ENCODE measurements at places on chromosomes 3 and 15.

GRCh38 chr15:40397688-40398412, 7.7 kb upstream of the IVD start:
- DNase-seq: no peak

DNA sequence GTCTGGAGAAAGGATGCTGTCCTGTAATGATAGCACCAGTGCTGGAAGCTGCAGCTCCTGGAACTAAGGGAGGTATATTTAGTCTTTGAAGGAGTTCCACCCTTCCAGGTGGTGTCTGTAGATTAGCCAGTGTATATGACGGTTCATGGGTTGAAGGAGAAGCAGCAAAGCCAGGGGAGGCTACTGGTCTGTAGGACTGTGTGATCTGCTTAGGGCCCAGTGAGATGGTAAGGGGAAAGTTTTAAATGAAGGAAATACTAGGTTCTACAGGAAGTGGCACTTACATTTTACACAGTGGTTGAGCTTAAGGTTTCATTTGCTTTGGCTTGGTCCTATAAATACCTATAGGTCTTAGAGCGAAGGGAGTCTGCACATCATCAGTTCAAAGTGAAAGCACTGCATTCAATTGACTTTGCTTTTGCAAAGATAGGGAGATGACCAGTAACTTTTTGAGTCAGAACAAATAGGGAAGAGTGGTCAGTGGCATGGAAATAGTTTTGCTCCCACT, 5.6 kb downstream of the SLC25A38 start:
- no peak for DNase-seq

- DNase-seq: peak; percentile 2
Observed at GRCh38 chr15:71691458-71692417, 118.6 kb upstream of the NR2E3 start.

DNA sequence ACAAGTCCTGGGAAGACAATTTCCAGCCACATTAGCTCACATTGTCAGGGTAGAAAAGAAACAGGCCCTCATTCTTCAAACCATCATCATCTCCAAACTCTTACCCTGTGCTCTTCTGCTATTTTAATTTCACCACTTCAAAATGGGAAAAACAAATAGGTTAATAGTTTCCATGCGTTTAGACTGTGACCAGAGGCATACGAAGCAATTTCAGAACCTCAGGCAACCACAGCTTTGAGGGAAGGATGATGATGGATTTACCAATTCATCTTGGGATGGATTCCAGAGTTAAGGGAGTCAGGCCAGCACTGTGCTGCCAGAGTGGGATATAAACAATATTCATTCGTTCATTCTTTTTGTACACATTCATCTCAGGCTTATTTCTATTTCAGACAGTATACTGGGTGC, 307.8 kb upstream of the TPRG1 start:
- DNase-seq: no peak

DNA sequence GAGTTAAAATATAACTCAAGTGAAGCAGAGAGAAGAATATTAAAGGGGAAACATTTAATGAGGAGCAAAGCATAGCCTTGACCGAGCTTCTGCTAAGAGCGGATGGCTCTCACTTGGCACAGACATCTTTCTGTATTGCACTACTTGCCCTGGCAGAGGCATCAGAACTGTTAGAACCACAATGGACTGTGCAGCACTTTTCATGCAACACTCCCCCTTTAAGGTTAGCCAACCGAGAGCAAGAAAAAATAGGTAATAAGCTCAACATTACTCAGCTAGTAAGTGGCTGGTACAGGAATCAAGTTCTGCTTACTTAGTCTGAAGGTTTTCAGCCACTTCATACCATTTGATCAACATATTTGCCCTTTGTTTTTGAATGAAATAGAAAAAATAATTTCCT, 33.7 kb downstream of the CRTC3 start:
- no peak for DNase-seq

- no peak for DNase-seq
Observed at GRCh38 chr3:152786977-152787681, 47.8 kb upstream of the P2RY1 start.

GRCh38 chr15:55738715-55739114, 4.2 kb downstream of the PRTG start:
- no peak for DNase-seq

DNA sequence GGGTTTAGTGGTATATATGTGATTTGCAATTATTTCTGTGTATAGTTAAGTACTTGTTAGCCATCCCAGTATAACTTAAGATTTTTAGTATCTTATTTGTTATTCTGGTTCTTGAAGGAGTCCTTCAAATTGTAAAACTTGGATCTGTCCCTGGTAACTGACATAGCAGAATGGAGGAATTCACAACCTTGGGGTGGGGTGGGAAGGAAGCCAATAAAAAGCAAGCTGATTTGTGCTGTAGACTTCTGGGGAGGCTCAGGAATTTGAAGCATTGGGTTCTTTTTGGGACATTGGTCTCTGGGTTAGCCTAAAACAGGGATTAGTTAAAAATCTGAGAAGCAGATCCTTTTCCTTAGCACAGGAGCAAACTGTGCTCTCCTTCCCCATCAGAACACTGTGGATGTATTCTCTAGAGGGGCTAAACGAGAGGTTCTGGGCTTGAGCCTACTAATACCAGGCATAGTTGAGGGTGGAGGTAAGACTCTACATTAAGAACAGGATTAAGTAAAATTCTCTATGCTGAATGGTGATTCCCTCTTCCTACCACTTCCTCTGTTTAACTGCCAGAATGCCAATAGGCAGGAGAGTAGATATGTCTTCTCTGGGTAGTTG, 42.2 kb downstream of the GMPS start:
- DNase-seq: no peak

DNA sequence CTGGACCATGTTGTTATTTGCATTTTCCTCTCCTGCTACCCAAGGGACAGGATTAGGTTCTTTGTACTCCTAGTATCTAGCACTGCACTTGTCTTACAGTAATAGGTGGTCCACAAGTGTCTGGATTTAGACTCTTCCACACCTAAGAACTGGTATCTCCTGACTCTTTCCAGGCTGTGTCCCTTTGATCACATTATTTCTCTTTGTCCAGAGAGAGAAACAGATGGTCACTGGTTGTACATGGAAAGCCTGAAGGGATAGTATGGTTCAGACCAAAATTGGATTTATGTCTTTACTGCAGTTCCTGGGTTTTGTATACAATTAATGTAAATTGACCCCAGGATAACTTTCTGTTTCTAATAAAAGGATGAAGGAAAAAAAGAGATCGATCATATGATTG, 64.0 kb downstream of the PDE8A start:
- no peak for DNase-seq

DNA sequence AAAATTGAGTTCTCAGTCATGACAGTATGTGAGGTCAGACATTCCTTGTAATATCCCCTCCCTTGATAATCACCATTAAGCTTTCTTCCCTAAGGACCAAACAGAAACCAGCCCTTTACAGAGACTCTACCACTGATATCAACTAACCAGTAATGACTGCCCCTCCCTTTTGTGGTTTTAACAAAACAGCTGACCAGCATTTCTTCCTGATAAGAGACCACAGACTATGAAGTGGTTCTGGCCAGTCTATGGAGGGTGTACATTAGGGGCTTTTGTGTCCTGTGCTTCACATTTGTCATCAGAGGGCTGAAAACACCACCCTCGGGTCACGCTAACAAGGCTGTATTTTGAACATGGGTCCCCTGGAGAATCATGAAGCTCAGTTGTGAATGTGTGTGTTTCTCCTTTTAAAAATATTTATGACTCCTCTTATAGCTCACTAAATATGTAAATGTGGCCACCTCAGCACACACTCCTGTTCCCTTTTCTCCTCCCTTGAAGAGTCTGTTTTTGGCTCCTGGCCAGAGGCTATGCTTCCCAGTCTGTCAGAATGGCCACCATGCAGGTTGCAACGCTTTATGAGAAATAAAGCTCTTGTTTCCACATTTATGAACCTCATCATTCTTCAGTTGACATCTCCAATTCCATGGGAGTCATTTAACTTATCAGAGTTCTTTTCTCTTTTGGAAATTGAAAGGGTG, 239.3 kb downstream of the CPNE4 start:
- DNase-seq: no peak

DNA sequence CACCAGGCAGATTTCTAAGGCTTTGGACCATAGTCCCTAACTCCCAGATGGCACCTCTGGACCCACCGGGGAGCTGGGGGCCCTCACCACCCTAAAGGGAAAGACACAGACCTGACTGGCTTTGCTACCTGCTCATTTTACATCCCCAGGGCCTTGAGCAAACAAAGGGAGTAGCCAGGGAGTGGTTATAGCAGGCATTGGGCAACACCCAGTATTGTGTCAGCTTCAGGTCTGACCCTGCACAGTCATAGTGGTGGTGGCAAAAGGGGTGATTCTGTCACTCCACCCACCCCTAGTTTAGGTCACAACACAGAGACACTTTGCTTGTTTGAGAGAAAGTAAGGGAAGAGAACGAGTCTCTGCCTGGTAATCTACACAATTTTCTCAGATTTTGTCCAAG, 352.5 kb downstream of the DIPK2A start:
- no peak for DNase-seq

DNA sequence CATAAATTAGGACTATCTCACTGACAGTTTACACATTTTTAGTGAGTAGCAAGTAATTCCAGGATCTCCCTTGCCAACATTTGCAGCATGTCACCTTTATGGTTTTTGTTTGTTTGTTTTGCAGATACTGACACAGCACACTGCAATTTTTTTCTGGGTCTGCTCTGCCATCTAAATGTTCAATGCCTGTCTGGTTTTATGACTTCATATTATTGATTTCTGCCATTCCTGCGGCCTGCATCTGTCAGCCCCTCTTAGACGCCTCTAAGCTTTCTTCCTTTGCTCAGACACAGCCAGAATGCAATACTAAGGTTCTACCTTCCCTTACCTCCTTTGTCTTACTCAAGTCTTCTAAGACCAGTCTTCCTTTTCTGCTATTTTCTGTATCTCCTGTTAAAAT, 321.2 kb upstream of the AZI2 start:
- DNase-seq: no peak

DNA sequence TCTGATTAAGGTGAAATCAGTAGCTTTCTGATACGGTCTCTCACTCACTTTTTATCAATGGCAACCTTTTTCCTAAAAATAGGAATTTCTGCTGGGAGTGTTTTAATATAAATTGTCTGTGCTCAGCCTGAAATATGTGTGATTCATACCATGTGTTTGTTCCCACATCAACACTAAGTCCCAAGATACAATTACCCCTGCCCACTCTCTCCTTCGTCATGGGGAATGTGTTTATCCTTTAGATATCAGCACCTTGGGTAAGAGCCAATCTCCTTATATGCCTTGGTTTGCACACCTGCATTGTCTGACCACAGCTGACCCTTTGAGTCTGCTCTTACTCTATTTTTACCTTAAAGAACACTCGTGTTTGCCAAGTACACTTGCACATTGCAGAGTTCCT, 356.4 kb downstream of the LPP start:
- DNase-seq: no peak

DNA sequence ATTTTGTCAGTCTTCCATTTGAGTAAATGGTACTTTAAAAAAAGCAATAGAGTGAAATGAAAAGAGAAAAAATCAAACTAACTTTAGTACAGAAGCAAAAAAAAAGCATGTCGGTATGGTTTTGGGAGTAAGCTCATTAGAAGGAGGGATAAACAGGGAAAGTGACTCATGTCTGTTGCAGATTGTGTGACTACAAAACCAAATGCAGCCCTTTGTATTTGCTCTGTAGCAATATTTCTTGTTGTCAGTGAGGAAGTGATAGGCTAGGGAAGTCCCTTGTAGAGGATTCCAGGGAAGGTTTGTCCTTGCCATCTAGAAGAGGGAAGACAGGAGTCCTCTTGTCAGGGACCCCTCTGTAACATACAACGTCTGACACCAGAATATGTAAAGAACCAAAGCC, 150.5 kb upstream of the POU1F1 start:
- no peak for DNase-seq

- no peak for DNase-seq
Observed at GRCh38 chr3:103953796-103954195, 1412.9 kb upstream of the ALCAM start.

DNA sequence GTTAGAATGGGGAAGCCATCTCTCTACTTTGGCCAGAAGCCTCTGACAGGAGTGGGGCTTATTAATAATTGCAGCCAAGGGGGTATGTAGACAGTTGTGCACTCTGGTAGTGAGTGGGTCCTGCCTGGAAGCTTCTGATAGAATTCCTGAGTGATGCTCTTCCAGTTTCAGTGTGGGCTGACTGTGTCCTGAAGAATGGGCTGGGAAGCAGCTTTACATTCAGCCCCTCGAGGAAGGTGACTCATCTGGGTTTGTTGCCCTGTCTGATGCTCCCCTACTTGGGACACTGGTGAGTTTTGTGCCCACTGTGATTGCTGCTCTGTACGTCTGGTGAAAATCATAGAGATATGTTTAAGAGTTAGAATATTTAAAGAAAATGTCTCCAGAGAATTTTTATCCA, 444.7 kb upstream of the RBMS3 start:
- no peak for DNase-seq

DNA sequence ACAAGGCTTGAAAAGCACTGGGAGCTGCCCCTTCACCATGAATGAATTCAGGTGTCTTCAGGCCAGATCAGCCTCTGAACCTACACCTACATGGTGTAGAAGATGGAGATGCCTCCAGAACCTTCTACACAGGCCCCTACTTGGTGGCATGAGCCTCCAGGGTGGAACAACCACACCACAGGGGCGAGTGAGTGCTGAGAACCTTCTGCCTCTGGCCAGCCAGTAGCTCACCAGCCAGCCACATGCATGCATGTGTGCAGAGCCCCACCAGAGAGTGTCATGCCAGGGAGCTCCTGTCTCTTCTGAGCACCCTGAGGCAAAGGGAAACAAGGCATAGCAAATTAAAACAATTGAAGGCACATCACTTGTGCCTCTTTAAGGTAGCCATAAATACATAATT, 161.8 kb upstream of the TOPAZ1 start:
- DNase-seq: no peak

GRCh38 chr3:194565597-194566190, 67.5 kb downstream of the TMEM44 start:
- DNase-seq: no peak

DNA sequence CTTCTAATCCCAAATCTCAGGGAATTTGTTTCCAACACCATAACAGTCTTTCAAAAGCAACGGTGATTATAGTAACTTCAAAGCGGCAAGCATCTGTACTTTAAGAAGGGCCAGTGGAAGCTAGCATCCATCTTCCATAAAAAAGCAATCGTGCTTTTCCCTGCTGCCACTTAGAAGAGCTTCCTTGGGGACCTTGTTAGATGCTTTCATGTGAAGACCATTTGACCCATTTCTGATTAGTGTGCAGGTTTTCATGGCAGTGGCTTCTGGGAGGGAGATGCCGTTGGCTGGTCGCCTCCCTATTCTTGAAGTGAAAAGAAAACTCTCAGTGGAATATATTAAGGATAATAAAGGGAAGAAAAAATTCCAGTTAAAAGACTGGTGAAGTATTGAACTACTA, 354.1 kb downstream of the ROBO2 start:
- no peak for DNase-seq

DNA sequence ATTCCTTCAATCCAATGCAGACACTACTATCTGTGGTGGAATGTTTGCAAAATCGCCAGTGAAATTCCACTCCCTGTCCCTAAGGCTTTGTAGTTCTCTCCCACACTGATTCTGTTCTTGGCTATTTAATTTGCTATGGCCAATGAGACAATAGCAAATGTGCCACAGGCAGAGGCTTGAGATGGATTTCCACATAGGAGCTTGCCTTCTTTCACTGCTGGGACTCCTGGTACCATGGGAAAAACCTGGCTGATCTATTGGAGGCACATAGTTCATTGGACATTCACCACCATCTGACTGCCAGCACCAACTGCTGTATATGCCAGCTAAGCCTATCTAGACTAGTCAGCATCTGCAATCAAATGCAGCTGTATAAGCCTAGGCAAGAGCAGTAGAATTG, 103.8 kb downstream of the NR1D2 start:
- no peak for DNase-seq

Data from cerebellar cortex (tissue), 1 donor.